ENCODE measurements at places on chromosomes 2 and 18. TPM values are rescaled to one million over a fixed set of nuclear protein-coding genes. Genes with fewer than 3 reads are reported as not detected.

SPC25 gene
- 2.0 TPM for total RNA-seq

DNA sequence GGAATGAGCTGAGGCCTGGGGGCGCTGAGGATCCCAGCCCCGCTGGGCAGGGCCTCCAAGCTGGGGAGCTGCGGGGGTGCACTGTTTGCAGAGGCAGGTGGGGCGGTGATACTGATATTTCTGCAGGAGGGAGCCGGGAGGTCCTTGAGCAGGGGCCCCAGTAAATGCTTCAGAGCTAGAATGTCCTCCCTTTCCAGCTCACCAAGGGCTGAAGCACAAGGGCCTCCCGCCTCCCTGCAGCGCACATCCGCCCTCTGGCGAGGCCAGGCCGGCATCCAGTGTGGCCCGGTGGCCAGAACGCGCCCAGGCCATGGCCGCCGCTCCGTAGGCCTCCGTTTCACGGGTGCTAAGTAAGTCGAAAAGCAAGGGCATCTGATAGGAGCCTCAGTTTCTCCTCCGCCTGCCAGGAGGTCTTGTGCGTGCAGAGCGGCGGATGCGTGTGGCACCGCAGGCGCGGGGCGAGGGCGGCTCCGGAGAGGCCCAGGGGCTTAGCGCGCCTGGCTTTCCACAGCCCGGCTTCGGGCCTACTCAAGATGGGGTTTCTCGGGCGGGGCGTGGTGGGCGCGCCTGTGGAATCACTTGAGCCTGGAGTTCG lies 29.5 kb upstream of the CHMP1B start:
- DNase-seq = no peak

C2orf80 gene
- not detected for total RNA-seq

DNA sequence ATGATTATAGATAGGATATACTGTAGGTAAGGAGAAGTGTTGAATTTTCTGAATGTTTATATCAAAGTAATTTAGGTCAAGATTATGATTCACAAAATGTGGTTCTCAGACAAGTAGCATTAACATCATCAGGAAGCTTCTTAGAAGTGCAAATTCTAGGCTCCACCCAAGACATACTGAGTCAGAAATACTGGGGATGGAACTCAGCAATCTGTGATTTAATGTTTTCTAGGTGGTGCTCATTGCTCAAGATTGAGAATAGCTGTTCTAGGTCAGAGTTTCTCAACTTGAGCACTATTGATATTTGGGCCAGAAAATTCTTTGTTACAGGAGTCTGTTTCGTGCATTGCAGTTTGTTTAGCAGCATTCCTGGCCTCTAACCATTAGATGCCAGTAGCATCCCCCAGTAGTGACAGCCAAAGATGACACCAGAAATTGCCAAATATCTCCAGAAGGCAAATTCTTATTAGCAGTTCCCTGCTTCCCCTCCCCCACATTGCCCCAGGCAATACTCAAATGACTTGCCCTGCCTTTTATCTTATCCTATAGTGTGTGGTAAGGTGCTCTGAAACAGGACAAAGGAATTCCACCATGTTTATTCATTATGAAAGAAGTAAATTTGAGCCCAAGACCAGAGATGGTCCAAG lies 1001.2 kb downstream of the DPP10 start:
- DNase-seq = no peak

- DNase-seq = no peak
Observed at GRCh38 chr2:234422981-234423431, 73.9 kb downstream of the ARL4C start.

DNA sequence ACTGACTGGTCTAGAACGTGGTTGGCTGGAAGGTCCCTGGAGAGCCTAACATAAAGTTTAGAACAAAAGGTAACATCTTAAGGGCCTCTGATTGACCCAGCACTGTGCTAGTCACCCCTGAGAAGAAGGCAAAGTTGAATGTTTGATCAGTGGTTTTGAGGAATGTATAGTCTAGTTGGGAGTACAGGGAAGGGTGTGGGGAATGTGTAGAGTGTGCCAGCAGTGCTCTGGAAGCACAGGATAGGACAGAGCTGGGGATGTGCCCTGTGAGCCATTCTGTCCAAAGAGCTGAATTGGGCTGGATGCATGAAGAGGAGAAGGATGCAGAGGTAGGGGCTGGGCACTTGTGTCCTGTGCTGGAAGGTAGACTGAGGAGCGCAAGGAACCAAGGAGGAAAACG lies 41.0 kb upstream of the DOCK10 start:
- no peak for DNase-seq

GRCh38 chr2:10065773-10066055 lies 14.5 kb downstream of the CYS1 start:
- no peak for DNase-seq

PLA2R1 gene
- 3.6 TPM for total RNA-seq

- DNase-seq = no peak
Observed at GRCh38 chr2:25243995-25244394, 75.6 kb upstream of the POMC start.

DNA sequence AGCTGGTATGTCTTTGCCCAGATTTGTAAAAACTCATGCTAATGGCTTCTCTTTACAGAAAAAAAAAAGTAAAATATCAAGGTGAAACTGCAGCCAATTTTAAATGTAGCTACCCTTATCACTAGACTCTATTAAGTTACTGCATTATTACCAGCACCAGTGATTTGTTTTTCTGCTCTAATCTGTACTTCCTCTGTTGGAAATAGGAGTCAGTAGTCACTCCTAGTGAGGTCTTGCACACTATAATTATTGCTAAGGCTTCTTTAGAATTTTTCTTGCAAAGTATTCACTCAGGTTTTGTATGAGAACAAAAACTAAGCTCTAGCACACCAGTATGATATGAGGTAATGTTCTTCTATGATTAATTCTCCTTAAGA lies 215.5 kb downstream of the XIRP2 start:
- DNase-seq = no peak

- DNase-seq = no peak
Observed at GRCh38 chr2:28164280-28164801, 228.3 kb upstream of the FOSL2 start.

Data from kidney epithelial cell (primary cell).